Activated naive CD8-positive, alpha-beta T cell treated with anti-CD3 and anti-CD28 coated beads, Interleukin-2, amount 10 ng/mL, durations not matched to agents 7 days and 5 days (primary cell): ENCODE measurements at places on chromosomes 2 and 18. TPM values are rescaled to one million over a fixed set of nuclear protein-coding genes. Genes with fewer than 3 reads are reported as not detected.

- DNase-seq, result no peak
Observed at GRCh38 chr2:153052807-153053559, 334.6 kb downstream of the ARL6IP6 start.

GRCh38 chr2:185128346-185128745 lies 530.0 kb downstream of the ZNF804A start:
- DNase-seq, result no peak

DNA sequence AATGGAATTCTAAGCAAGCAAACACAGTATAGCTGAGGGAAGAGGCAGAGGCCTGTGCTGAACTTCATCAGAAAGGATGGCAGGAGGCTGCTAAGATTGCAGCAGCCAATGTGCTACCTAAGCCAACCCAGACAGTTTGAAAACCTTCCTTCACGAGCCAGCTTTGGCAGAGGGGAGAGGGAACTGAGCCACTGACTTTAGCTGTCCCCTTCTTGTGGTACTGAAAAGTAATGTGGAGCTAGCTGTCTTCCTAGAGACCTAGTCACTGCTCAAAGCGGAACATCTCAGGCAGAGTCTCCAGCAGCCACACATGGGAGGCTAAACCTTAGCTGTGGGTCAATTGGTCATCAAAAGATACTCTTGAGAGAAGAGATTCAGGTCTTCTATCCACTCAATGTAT lies 419.0 kb downstream of the FBXO15 start:
- no peak for DNase-seq

DNA sequence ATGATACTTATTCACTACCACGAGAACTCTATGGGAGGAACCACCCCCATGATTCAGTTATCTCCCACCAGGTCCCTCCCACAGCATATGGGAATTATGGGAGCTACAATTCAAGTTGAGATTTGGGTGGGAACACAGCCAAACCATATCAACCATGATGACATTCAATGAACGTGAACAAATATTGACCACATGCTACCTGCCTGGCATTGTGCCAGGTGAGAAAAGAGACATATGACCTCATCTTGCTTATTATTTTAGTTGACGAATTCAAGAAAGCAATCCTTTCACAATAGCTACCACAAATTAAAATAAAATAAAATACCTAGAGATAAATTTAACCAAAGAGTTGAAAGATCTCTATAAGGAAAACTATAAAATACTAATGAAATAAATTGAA lies 286.5 kb upstream of the CRIM1 start:
- DNase-seq, result no peak

- DNase-seq, result no peak
Observed at GRCh38 chr2:66832646-66833435, 397.9 kb downstream of the MEIS1 start.

- DNase-seq, result no peak
Observed at GRCh38 chr2:120461092-120461491, 115.2 kb downstream of the INHBB start.

DNA sequence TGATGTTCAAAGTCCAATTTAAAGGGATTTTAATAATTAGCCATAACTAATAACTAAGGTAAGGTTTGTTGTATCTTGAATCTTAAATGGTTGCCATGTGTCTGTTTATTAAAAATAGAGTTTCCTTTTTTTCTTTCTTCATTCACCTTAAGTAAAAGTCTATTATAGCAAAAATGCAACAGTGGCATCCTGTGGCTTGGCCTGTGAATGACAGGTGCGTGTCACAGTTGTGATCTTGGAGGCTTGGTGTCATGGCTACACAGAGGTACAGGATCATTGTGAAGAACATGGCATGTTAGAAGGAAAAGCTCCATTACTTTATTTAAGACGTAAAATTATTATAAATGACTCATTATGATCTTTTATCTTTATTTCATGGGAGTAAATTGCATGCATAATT lies 246.1 kb downstream of the BCL2 start:
- no peak for DNase-seq

DNA sequence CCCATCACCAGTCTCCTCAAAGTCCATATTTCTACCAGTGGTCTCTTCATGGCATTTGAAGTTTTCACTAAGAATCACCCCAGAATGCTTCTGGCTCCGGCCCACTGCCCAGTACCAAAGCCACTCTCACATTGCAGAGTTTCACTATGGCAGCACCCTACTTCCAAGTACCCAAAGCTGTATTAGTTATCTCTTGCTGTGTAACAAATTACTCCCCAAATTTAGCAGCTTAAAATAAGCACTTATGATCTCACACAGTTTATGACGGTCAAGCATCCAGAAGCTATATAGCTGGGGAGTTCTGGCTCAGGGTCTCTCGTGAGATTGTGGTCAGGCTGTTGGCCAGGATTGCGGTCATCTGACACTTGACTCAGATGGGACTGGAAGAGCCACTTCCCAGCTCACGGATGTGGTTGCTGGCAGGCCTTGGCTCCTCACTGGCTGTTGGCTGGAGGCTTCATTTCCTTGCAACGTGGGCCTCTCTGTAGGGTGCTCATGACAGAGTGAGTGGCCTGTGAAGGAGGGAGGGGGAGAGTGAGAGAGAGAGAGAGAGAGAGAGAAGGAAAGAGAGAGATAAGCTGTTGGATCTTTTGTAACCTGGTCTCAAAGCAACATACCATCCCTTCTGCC lies 189.5 kb downstream of the CTIF start:
- DNase-seq, result no peak

GRCh38 chr18:57836557-57836956 lies 33.4 kb upstream of the ATP8B1 start:
- no peak for DNase-seq

DNA sequence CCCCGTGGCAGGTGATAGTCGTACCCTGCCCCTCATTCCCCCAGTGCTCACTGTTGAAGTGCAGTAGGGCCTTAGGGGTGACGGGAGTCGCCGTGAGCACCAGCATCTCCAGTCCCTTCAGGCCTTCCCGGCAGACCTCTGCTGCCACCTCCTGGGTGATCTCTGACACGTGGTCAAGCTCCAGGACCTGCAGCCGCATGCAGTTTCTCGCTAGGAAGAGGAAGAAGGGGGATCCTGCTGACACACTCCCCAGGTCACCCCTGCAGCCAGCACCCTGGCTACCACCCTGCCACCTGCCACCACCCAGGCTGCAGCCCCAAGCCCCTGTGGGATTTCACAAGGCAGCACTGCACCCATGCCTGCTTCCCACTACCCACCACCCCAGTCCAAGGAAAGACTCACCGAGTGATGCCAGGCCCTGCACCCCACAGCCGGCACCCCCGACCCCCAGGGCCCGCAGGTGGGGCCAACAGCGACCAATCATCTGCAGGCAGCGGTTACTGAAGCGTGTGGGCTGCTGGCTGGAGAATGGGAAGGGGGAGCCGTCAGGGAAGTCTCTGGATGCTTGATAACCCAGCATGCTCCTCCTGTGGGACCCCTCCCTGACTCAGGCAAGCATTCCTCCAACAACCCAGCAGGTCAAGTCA lies 23.8 kb downstream of the FBXO41 start:
- no peak for DNase-seq

- DNase-seq, result no peak
Observed at GRCh38 chr2:136124805-136125204, 6.9 kb upstream of the CXCR4 start.

GRCh38 chr2:205751569-205752031 lies 69.3 kb downstream of the NRP2 start:
- DNase-seq, result no peak

DNA sequence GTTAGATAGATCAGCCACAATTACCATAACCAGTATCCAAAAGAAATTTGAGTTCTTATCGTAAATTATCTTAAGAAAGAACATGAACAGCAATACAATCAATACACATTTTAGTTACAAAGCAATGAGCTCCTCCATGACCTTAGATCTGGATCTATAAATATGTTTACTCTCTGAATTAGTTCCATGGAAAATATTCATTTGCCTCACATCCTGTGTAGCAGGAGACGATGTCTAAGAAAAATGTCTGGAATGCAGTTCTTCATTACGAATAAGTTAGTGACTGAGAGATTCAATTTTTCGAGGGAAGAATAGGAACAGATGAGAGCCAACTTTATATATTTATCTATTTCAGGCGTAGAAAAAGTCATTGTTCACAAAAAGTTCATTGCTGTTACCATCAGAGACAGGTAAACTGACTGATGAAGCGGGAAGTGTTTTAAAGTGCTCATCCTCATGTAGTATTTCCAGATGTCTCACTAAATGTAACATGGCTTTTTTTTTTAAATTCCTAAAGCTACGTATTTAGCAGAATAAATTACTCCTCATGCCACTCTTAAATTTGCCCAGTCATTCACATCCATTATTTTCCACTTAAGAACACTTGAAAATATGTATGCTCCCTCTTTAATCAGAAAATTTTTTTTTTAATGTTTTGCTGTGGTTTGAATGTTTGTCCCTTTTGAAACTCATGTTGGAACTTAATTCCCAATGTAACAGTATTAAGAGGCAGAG lies 106.5 kb upstream of the SCN1A start:
- DNase-seq, result no peak

GRCh38 chr2:49988276-49988675 lies 834.0 kb upstream of the FSHR start:
- DNase-seq, result no peak

- no peak for DNase-seq
Observed at GRCh38 chr2:171521361-171522051, 768 bp upstream of the CYBRD1 start.

GRCh38 chr2:64328756-64329155 lies 125.2 kb upstream of the LGALSL start:
- DNase-seq, result no peak

DNA sequence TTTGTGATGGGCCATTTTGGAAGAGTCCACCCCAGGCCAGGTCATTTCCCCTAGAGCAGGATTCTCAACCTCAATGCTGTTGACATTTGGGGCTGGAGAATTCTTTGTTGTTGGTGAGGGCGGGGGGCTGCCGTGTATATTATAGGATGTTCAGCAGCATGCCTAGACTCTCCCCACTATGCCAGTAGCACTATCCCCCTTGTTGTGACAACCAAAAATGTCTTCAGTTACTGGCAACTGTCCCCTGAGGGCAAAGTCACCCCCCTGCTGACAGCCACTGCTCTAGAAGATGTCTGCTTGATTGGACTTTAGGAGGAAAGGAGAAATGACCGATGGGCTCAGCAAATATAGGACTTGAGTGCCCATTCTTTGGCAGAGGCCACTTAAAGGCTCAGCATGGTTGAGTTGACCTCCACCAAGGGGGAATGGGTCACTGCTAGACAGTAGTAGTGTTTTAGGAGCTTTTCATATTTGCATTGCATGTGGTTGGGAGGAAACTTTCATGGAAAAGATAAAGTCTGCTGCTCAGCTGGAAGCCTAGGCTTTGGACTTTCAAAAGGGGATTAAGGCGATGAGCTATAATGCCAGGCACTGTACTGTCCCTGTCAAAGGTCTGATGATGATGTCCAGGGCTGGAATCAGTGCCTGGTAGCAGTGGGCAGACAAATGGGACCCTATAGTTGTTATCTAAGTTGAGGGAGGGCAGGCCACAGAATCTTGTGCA lies 61.1 kb upstream of the MCFD2 start:
- DNase-seq, result no peak

DNA sequence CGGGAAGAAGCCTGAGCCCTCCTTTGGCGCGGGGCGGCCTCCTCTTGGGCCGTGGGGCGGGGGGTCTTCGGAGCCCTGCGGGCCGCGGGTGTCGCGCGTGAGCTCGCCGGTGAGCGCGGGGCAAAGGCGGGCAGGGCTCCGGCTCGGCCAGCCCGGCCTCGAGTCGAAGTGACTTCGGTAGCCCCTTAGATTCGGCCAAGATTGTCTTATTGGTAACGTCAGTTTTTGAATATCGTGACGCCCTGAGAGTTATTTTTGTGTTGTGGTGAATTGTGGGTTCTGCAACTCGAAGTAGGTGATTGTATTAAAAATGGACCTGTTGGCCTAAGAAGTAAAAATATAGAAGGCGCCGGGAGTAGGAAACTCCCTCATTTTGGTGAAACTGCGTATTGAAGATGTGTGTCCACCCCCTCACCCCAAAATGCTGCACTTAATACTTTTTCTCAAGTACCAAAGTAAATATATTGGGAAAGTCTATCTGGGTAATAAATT lies 669 bp downstream of the MARCHF7 start:
- no peak for DNase-seq

GRCh38 chr2:203739351-203739750 lies 32.9 kb downstream of the CD28 start:
- no peak for DNase-seq

CYP1B1 gene
- total RNA-seq, result 9.7 TPM

DPYSL5 gene
- not detected for total RNA-seq

TSHZ1 gene
- total RNA-seq, result 23.7 TPM

C1QL2 gene
- total RNA-seq, result not detected

VWA3B gene
- total RNA-seq, result not detected

TM4SF20 gene
- not detected for total RNA-seq

TPO gene
- not detected for total RNA-seq

FKBP7 gene
- total RNA-seq, result 1.8 TPM

G6PC2 gene
- not detected for total RNA-seq

DRC1 gene
- total RNA-seq, result not detected

NIFK gene
- total RNA-seq, result 62.4 TPM

GCC2 gene
- 85.7 TPM for total RNA-seq

GKN2 gene
- total RNA-seq, result not detected

RAPGEF4 gene
- total RNA-seq, result 1.1 TPM

LIMS1 gene
- total RNA-seq, result 52.1 TPM
